ENCODE measurements at places on chromosomes 13 and 19.

- no peak for DNase-seq
Measured at GRCh38 chr13:32309312-32310133, 5.6 kb downstream of the ZAR1L start.

DNA sequence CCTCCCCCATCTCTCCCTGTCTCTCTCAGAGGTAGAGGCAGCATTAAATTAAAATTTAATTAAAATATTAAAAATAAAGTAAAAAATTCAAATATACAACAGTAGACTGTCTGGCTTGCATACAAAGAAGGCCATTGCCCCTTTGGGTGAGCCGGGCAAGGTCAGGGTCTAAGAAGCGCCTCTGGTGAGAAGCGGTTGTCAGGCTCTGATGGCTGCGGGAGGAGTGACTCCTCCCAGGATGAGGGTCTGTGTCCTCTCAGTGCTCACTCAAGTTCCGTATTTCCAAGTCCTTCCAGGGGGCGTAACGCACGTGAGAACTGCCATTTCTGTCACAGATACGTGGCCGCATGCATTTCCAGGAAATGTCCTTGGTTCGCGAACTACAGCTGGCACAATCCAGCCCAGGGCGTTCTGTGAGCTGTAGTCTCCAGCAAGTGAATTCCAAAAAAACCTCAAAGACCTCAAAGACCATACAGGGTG is 737 bp upstream of the ZNF181 start:
- no peak for DNase-seq

- DNase-seq = no peak
Measured at GRCh38 chr19:33948651-33949335, 152.1 kb downstream of the KCTD15 start.

- no peak for DNase-seq
Measured at GRCh38 chr13:100460266-100460665, 128.3 kb downstream of the GGACT start.

DNA sequence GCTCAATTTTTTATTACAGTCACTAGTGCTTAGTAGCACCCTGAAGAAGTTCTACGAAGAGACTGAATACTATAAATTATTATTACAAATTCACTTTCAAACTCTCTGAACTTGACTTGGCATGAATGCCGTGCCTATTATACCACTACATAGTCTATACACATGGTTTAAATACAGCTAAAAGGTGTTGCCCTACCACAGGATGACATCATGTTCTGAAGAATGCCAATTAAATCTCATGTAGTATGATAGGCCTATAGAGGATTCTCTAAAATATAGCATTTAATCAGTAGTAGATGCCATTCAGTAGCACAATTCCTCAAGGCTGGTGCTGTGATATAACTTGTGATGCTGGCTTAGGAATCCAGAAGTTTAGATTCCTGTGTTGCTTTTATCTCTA is 16.7 kb upstream of the POSTN start:
- no peak for DNase-seq

DNA sequence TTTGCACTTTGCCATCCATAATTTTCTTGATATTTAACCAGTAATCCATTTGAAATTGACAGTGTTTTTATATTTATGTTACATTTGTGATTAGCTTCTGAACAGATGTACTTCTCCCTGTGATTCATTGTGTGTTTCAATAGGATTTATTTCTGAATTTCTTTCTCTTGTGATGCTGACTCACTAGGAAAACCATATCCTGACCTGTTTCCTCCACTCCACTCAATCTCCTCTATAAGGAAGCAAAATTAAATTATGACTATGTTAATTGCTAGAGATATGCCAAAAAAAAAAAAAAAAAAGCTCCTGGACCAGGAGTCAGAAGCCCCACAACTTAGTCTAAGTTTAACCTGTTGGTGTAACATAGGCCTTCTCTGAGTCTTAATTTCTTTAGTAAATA is 614.6 kb upstream of the SPRY2 start:
- no peak for DNase-seq

DNA sequence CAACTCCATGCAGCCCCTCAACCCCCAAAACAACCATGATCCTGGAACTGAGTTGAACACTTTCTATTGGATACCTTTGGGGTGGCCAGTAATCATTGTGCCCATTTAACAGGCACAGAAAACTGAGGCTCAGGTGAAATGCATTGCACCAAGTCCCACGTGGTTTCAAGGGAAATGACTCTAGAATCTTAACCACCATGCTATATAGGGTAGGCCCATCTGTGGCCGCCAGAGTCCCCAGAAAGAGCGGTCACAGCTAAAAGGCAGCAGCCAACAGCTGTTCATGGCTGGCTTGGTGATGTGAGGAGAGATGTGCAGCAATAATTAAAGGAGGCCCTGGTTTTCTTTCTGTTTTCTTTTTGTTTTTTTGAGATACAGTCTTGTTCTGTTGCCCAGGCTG is 2.6 kb downstream of the CNN1 start:
- no peak for DNase-seq

DNA sequence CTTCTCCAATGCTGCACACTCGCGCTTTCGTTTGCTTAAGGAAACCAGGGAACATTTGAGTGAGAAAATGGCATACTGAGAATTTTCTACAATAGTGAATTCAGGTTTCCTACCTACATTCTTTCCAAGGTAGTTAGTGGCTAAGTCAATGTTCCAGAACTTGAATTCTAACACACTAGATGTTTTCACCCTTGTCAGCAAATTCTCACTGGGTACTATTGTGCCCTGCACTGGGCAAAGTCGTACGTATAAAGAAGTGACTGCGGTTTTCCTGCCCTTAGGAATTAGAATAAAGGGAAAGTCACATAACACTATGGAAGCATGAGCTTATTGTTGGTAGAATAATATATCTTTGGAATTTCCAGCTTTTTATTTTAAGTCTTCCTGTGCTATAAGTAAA is 119.2 kb upstream of the TNFSF11 start:
- DNase-seq = no peak

DNA sequence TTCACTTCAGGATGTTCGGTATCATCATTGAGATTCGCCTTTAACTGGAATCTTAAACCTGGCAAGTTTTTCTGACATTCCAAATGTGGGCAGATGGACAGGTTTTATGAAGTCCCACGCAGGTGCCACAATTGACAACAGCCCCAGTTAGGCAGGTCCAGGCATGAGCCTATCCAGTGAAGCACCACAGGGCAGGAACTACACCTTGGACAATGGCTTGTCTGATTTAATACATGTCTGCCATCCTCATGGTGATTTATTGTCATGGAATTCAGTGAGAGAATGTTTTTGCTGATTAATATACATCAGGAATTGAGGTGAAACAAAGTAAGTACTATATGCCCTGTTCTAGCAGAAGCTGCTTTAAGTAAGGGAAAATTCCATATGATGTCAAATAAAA is 10.2 kb upstream of the TPP2 start:
- no peak for DNase-seq

DNA sequence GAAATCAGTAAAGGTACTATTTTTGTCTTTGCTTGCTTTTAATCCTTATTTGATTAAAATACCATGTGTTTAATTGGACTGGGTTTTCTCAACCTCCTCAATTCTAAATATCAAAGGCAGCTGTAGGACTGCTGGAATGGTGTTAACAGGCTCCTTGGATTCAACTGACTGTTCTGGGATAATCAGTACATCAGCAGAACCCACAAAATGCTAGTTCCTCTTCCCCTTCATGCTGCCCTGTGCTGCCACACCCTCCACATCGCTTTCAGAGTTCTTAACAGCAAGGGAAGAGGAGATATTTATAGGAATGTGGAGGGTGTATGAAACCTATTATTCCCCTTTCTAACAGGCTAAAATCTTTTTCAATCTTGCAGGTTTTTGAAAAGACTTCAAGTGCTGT is 82.4 kb downstream of the KCTD12 start:
- no peak for DNase-seq

- DNase-seq = no peak
Measured at GRCh38 chr13:51845574-51846318, 769 bp upstream of the TMEM272 start.

GRCh38 chr13:101576977-101577376 is 124.5 kb downstream of the ITGBL1 start:
- no peak for DNase-seq

GRCh38 chr13:50549221-50549942 is 294.1 kb downstream of the DLEU7 start:
- no peak for DNase-seq

DNA sequence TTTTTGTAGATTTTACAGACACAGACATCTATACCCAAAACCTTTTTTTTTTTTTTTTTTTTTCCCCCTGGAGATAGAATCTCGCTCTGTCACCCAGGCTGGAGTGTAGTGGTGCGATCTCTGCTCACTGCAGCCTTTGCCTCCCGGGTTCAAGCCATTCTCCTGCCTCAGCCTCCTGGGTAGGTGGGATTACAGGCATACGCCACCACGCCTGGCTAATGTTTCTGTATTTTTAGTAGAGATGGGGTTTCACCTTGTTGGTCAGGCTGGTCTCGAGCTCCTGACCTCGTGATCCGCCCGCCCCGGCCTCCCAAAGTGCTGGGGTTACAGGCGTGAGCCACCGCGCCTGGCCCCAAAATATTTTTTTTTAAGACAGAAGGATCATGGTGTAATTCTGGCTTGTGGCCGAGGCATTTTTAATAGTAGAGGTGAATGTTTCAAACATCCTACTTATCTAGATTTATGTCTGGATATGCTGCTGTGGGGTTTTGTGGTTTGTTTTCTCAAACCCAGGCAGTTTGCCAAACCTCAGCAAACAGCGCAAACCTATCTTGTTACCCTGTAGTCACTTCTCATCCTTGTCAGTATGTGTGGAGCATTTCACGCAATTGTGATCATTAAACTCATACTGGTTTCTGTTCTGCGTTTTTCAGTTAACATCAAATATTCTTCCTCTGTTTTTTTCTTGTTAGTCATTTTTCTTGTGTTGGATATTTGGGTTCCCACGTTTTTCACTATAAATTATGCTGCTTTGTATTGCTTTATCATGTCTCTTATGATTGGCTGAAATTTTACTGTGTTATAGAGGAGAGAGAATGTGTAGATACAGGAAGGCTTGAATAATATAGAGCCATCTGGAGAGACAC is 36.2 kb upstream of the GARRE1 start:
- peak; percentile 60 for DNase-seq

GRCh38 chr19:30023330-30023729 is 81.3 kb downstream of the URI1 start:
- no peak for DNase-seq

DNA sequence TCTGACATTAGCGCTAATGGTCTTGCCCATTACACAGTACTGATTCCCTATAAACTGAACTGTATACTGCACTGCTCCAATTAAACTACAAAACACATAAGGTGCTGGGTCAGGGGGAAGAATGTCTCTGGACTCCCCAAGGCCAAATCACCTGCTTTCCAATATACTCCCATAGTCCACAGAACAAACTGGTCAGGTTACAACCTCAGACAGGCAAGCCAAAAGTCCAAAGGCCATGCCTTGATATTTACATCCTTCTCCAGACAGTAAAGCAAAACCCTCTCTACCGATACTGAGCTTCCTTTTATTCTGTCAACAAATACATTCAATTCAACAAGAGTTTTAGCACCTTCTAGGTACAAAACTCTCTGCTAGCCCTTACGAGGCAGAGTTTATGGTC is 8.9 kb downstream of the ZNF541 start:
- no peak for DNase-seq

DNA sequence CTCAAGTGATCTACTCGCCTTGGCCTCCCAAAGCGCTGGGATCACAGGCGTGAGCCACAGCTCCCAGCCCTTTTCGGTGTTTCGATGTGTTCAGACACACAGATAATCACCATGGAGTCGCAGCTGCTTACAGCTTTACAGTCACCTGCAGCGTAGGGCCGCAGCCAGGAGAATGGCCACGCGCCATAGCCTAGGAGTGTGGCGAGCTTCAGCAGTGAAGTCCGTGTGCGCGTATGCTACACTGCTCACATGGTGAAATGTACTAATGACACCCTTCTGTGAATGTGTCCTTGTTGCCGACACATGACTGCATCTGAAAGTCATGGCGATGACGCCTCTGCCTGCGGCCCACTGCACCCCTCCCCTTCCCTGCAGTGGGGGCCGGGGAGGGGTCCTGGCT is 23.6 kb downstream of the AP3D1 start:
- no peak for DNase-seq

GRCh38 chr13:21956666-21957065 is 285.8 kb downstream of the FGF9 start:
- no peak for DNase-seq

- DNase-seq = no peak
Measured at GRCh38 chr13:74009100-74009668, 125.0 kb downstream of the KLF12 start.

DNA sequence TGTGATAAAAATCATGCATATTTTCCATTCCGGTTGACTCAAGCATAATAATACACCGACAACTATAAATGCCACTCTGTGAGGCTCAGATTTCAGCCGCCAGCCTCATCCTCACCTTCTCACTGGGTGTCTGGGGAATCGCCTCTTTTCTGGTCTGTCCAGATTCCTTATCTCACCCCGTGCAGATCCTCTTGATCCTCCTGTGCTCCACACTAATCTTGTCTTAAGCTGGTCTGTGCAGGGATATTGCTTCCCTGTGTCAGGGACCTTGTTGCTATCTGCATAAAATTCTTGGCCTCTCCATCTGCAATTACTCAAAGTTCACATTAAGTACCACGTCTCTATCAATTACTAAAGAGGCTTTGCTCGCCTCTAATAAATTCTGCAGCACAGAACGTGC is 116.6 kb upstream of the SPACA7 start:
- DNase-seq = no peak

GRCh38 chr19:33377586-33378475 is 4.3 kb downstream of the CEBPG start:
- DNase-seq = no peak

DNA sequence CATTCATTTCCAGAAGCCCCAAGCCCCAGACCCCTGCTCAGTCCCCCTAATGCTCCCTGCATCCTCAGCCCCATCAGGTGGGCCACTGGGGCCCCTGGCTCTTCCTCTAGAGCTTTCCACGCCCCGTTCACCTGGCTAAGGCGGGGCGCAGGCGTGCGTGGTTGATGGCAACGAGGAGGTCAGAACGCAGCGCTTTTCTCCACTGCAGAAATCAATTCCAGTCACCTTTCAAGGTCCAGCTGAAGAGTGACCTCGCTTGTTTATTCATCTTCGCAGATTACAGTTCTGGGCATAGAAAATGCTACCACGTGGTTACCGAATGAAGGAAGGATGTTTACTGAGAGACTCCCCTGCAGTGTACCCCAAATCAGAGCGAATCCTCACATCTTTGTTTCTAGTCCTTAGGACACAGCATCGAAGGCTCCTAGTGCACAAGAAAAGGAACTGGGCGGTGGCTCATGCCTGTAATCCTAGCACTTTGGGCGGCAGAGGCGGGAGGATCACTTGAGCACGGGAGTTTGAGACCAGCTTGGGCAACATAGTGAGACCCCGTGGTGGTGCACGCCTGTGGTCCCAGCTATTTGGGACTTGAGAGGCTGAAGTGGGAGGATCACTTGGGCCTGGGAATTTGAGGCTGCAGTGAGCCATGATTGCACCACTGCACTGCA is 828 bp upstream of the PBX4 start:
- no peak for DNase-seq

GRCh38 chr13:42380420-42381164 is 108.6 kb downstream of the AKAP11 start:
- no peak for DNase-seq

- no peak for DNase-seq
Measured at GRCh38 chr19:48403606-48404005, 10.1 kb downstream of the GRIN2D start.

All from activated T-cell treated with anti-CD3 and anti-CD28 coated beads for 48 hours (primary cell).